ENCODE measurements at places on chromosomes 4 and X.

DNA sequence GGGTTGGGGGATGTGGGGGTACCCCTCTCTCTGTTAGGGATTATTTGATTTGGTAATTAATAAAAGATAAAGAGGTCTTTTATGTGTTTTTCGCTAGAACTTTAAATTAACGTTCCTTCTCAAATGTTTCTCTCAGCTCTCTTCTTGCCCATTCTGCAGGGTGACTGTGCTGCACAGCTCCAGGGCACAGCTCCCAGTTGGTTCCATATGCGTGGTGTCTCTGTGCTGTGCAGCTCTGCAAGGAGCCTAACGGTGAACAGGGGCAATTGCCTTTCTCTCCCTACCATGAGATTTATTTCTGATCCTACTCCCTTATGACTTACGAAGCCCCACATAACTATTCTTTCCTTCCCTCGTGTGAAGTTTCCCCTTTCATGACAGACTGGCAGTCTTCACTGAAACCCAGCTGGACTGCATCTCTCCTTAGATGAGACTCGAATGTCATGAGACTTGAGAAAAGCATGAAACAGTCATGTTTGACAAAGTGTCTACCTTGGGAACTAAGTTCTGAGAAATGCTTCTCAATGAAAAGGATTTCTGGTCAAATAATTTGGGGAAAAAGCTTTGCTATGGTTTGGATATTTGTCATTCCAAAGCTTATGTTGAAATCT lies 50.2 kb upstream of the SPRY1 start:
- no peak for DNase-seq

- DNase-seq: no peak
Observed at GRCh38 chr4:67934628-67935027, 28.7 kb downstream of the TMPRSS11A start.

DNA sequence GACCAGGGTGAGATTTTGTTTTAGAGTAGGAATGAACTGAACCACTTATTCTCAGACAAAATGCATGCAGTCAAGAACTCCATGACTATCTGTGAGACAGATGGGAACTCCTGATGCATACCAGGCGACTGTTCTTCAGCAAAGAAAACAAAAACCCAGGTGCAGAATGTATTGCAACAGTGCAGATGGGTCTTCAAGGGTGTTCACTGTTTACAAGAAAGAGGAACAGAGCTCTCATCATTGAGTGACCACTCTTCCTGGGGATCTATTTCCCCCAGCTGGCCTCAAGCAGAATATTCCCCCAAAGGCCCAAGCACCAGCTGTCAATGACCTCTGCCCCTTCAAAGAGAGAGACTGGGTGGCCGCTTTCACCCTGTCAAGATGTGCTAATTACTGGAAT lies 39.7 kb upstream of the BMP3 start:
- DNase-seq: no peak

DNA sequence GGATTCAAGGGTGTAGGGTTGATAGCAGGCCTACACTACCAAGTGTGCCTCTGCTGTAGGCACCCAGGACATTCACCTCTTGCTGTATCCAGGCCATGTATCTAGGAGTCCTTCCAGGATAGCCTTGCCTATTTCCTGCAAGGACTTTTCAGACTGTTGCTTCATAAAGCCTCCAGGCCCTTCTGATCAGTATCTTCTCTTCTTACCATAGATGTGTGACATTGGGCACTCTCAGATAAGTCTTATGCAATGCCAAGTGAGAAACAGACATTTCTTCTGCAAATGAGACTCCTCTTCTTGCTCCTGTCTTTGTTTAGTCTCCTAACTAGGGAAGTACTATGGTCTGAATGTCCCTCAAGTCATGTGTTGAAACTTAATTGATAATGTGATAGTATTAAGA lies 386.8 kb downstream of the ANKRD50 start:
- DNase-seq: no peak

GRCh38 chr4:55358668-55359067 lies 12.6 kb downstream of the SRD5A3 start:
- no peak for DNase-seq

DNA sequence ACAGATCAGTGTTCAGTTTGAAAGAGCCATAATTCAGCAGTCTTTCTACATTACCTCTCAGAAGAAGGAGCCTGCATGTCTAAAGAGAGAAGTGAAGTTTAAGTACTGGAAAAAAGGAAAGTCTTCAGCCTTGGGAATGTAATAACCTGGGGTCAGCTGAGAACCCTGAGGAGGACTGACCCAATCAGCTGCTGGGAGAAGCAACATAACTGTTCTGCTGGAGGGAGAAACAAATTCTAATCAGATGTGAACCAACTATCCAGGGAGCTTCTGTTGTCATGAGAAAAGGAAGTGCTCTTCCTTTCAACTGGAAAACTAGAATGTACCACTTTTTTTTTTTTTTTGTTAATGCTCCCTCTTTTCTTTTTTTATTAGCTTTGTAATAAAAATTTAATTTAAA lies 64.5 kb upstream of the PDE5A start:
- DNase-seq: no peak

GRCh38 chr4:4349867-4350266 lies 37.0 kb upstream of the NSG1 start:
- DNase-seq: no peak

DNA sequence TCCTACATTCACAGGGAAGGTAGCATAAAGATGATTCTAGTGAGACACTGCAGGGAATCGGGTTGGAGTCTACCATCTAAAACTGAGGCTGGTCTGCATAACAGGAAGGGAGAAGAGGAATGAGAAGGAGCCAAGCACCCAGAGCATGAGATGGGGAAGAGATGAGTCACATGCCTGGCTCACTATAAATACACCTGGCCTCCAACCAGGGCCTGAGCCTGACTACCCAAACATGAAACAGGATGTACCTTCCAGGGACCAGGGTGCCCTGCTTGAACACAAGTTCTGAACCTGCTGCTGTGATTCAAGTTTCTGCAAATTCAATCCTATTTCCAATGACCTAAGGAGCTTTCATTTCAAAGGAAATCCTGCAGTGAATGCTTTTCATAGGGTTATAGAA lies 24.9 kb downstream of the CD99L2 start:
- DNase-seq: no peak

- DNase-seq: no peak
Observed at GRCh38 chrX:15601932-15602331, 1.2 kb upstream of the ACE2 start.
